ENCODE measurements at places on chromosomes 2 and 18. TPM values are rescaled to one million over a fixed set of nuclear protein-coding genes. Genes with fewer than 3 reads are reported as not detected.

The PROM2 gene
- total RNA-seq, result 0.66 TPM

The ANKRD30B gene
- under 0.01 TPM for total RNA-seq

The CFAP210 gene
- not detected for total RNA-seq

The DYNC2LI1 gene
- 22.3 TPM for total RNA-seq

The L3MBTL4 gene
- total RNA-seq, result 4.2 TPM

The REG3G gene
- not detected for total RNA-seq

The PMAIP1 gene
- 27.4 TPM for total RNA-seq

The GPN1 gene
- total RNA-seq, result 26.3 TPM

The CRIM1 gene
- total RNA-seq, result 20.4 TPM

The BOLL gene
- total RNA-seq, result 0.62 TPM

The TMEM169 gene
- total RNA-seq, result 2.8 TPM

The HMSD gene
- not detected for total RNA-seq

The RNU2-63P gene
- 15.0 TPM for total RNA-seq

The SIX3 gene
- not detected for total RNA-seq

The SEPTIN10 gene
- 66.7 TPM for total RNA-seq

The ANKRD30BL gene
- 0.22 TPM for total RNA-seq

The GLI2 gene
- 6.2 TPM for total RNA-seq

The RUFY4 gene
- 0.27 TPM for total RNA-seq

The OSR1 gene
- total RNA-seq, result 11.6 TPM

All from muscle of leg (tissue), 16 donors.